ENCODE measurements at places on chromosomes 13 and 19. TPM values are rescaled to one million over a fixed set of nuclear protein-coding genes. Genes with fewer than 3 reads are reported as not detected.

Gene EPSTI1
- total RNA-seq = 1.7 TPM

Gene NKG7
- not detected for total RNA-seq

Gene SIGLEC8
- total RNA-seq = 3.0 TPM

Gene STK24
- total RNA-seq = 187 TPM
